ENCODE measurements at places on chromosomes 5 and 9. TPM values are rescaled to one million over a fixed set of nuclear protein-coding genes. Genes with fewer than 3 reads are reported as not detected.

The TLR4 gene
- total RNA-seq = 16.8 TPM

The SLC27A6 gene
- 76.5 TPM for total RNA-seq

The FRMD3 gene
- total RNA-seq = 98.9 TPM

DNA sequence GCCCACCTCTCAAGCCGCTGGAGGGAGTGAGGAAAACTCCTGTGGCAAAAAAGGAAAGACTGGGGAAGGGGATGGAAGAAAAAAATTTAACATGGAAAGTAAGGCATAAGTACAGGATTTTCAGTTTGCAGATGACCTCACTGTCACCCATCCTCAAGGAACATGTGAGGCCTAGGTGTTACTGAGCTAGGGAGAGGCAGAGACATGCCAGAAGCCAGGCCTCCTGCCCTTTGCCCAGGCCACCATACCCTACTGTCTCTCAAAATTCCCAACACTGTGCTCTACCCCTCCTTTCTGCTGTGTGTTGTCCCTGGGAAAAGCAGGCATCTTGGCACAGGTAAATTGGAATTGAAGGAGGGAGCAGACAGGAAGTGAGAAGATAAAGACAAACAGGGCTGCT, 4.4 kb upstream of the MGAT1 start:
- no peak for DNase-seq

DNA sequence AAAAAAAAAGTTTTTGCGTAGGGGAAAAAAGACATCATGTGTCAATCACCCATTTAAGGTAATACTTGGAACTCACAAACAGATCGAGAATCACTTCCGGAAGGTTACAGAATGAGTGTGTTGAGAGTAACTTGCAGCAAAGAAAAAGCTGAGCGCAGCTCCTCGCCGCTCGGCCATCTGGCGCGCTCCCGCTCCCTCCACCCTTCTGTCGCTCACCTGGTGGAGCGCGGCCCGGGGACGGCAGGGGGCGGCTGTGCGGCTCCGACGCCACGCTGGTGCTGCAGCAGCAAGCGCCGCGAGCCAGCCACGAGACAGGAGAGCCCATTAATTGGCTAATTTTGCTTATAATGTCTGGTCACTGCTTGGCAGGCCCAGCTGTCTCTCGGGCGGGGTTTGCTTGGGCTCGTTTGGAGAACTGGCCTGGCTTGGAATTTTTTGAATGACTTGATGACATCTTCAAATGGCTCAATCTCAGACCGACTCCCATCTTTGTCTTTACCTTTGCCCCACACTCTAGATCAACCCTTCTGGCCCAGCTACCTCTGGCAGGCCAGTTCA, 601.8 kb downstream of the CCDC171 start:
- DNase-seq = no peak

All from Right ventricle myocardium inferior (tissue), 1 donor.